ENCODE measurements at places on chromosomes 5 and 9.

GRCh38 chr9:15369238-15369637 lies 53.4 kb upstream of the SNAPC3 start:
- DNase-seq = no peak
- H3K4me3 ChIP-seq = no peak overlapping the region
- H3K4me1 ChIP-seq = no peaks in the 10 kb centered on the region
- H3K36me3 ChIP-seq = no peaks in the 10 kb centered on the region

- H3K4me1 ChIP-seq = peaks cover 7% of the 10 kb centered on the region
- H3K27me3 ChIP-seq = peaks cover 3% of the 10 kb centered on the region
- H3K4me3 ChIP-seq = no peak overlapping the region
- no peaks in the 10 kb centered on the region for H3K36me3 ChIP-seq
- no peak overlapping the region for H3K27ac ChIP-seq
These were observed 28.8 kb upstream of the ROR2 start for GRCh38 chr9:91978740-91979414.

GRCh38 chr9:135010921-135011320 lies 76.5 kb upstream of the OLFM1 start:
- H3K4me3 ChIP-seq = no peak overlapping the region

- DNase-seq = no peak
- peaks cover 10% of the 10 kb centered on the region for H3K4me1 ChIP-seq
- H3K4me3 ChIP-seq = no peak overlapping the region
- H3K36me3 ChIP-seq = peaks cover 2% of the 10 kb centered on the region
These were observed 2.9 kb downstream of the FAM13B start for GRCh38 chr5:138029944-138030343.

DNA sequence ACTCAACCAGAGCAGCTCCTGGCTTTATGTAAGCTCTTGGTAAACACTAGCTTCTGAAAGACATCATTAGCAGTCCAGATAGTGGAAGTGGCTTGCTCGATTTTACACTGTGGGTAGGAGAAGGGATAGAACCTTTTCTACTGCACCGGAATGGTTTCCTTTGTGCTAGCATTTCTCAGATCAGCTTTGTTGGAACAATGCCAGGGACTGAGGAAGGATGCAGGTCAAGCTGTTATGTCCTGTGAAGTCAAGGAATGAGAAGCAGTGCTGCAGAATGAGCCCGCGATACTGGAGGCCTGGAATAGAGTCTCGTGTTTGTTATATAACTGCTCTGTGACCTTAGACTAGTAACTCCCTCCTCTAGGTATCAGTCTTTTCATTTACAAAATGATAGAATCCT lies 233.6 kb downstream of the GABRB2 start:
- no peak overlapping the region for H3K4me3 ChIP-seq
- H3K27ac ChIP-seq = no peak overlapping the region
- no peaks in the 10 kb centered on the region for H3K27me3 ChIP-seq
- H3K36me3 ChIP-seq = no peaks in the 10 kb centered on the region
- no peaks in the 10 kb centered on the region for H3K4me1 ChIP-seq

DNA sequence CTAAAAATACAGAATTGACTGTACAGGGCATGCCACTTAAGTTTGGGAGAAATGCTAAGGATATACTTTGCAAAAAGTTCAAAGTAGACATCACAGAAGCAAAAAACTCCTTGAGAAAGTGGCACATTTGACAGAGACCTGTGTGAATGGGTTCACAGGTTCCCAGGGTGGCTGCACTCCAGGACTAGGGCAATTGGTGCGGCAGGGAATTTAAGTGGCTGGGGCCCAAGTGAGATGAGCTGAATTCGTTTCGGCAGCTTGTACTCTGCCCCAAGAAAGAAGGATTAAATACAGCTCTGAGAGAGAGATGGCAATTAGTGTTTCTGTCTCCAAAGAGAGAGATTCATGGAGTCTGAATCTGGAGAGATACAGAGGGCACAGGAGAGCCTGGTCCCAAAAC lies 280.1 kb downstream of the FBXL17 start:
- no peak overlapping the region for H3K4me3 ChIP-seq
- H3K4me1 ChIP-seq = no peaks in the 10 kb centered on the region
- no peak overlapping the region for H3K27ac ChIP-seq
- H3K27me3 ChIP-seq = no peaks in the 10 kb centered on the region
- no peak for DNase-seq
- no peaks in the 10 kb centered on the region for H3K36me3 ChIP-seq

- H3K27me3 ChIP-seq = no peaks in the 10 kb centered on the region
- no peaks in the 10 kb centered on the region for H3K4me1 ChIP-seq
- no peak overlapping the region for H3K27ac ChIP-seq
- H3K4me3 ChIP-seq = no peak overlapping the region
- DNase-seq = no peak
These were observed 37.6 kb upstream of the ANXA1 start for GRCh38 chr9:73114058-73114457.

DNA sequence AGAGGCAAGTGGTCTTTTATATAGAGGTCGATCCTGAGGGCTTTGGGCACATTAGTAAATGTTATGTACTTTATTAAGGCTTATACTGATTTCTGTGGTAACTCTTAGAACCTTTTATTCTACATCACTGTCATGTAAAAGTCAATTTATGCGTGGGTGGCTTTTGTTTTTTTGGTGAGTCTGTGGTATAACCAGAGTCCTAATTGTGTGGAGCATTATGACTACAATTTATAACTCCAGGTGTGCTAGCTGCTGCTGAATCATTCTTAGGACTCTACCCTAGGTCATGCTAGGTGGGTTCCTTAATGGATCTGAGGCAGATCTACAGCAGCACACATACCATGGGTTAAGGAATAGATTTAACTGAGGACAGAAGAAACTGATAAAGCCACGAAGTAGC lies 33.9 kb upstream of the KCNN2 start:
- H3K36me3 ChIP-seq = no peaks in the 10 kb centered on the region
- no peak overlapping the region for H3K4me3 ChIP-seq
- no peak overlapping the region for H3K27ac ChIP-seq
- H3K4me1 ChIP-seq = no peaks in the 10 kb centered on the region

GRCh38 chr5:139901986-139902385 lies 106.4 kb downstream of the PSD2 start:
- H3K36me3 ChIP-seq = no peaks in the 10 kb centered on the region
- peaks cover 16% of the 10 kb centered on the region for H3K4me1 ChIP-seq
- H3K27ac ChIP-seq = no peak overlapping the region
- no peak for DNase-seq

GRCh38 chr5:32589942-32590869 lies 4.8 kb downstream of the SUB1 start:
- H3K27me3 ChIP-seq = no peaks in the 10 kb centered on the region
- H3K36me3 ChIP-seq = peaks cover 65% of the 10 kb centered on the region
- DNase-seq = peak; percentile 73
- no peak overlapping the region for H3K27ac ChIP-seq

GRCh38 chr5:6820851-6821479 lies 107.7 kb downstream of the TENT4A start:
- H3K27ac ChIP-seq = no peak overlapping the region
- no peak for DNase-seq
- H3K36me3 ChIP-seq = no peaks in the 10 kb centered on the region
- no peaks in the 10 kb centered on the region for H3K4me1 ChIP-seq
- no peaks in the 10 kb centered on the region for H3K27me3 ChIP-seq

- no peaks in the 10 kb centered on the region for H3K27me3 ChIP-seq
- no peak overlapping the region for H3K4me3 ChIP-seq
- no peaks in the 10 kb centered on the region for H3K4me1 ChIP-seq
- DNase-seq = no peak
- no peaks in the 10 kb centered on the region for H3K36me3 ChIP-seq
These were observed 99.3 kb downstream of the ANGPTL2 start for GRCh38 chr9:127022913-127023660.

DNA sequence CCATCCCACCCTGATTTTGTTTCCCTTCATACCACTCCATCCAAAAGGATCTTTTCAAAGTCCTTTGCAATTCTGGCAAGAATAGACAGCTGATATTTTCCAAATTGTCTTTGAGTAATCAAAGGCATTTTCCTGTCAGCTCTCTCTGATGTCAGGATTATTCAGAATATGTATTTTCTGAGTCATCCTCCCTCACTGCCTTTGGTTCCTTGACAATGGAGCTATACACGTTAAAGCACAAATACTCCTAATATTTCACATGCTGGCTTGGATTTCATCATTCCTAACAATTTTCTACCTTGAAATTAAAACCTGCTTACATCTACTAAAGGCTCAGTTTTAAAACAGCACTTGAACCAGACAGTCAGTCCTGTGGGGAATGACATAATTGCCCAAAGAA lies 379.4 kb downstream of the GADD45G start:
- no peak overlapping the region for H3K4me3 ChIP-seq
- no peak overlapping the region for H3K27ac ChIP-seq
- H3K36me3 ChIP-seq = no peaks in the 10 kb centered on the region
- peaks cover 28% of the 10 kb centered on the region for H3K27me3 ChIP-seq

All from mesenchymal stem cell (in vitro differentiated cells and primary cell).